ENCODE measurements at places on chromosomes 5 and 9.

DNA sequence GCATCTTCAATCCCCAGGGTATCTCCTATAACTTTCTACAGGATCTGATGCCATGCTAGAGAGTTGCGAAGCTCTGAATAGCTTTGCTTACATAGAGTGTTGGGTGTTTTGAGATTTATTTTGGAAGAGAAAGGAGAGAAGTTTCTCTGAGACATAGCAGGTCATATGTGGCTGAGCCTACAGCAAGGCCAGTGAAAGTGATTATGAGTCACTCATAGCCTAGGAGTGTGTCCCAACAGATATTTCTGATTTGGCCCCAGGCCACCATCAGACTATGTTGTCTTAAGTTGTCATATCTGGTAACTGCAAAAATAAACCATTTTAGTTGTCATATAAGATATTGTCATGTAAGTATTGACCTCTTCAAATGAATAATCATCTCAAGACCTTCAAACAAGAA is 132.0 kb upstream of the RAI14 start:
- DNase-seq, result no peak

- DNase-seq, result no peak
Measured at GRCh38 chr9:97874624-97875023, 21.6 kb downstream of the FOXE1 start.

GRCh38 chr9:27333241-27334052 is 36.5 kb upstream of the EQTN start:
- peak; percentile 44 for DNase-seq

GRCh38 chr5:89287964-89288363 is 405.0 kb upstream of the MEF2C start:
- no peak for DNase-seq

GRCh38 chr9:128636024-128636390 is 20.6 kb downstream of the DYNC2I2 start:
- no peak for DNase-seq
